ENCODE measurements at places on chromosomes 12 and 14.

GRCh38 chr14:96737881-96738280, 59.3 kb upstream of the VRK1 start:
- no peak for DNase-seq

GRCh38 chr12:44078273-44078672, 242.4 kb downstream of the TMEM117 start:
- no peak for DNase-seq

GRCh38 chr14:90317286-90317685, 14.5 kb downstream of the NRDE2 start:
- no peak for DNase-seq

DNA sequence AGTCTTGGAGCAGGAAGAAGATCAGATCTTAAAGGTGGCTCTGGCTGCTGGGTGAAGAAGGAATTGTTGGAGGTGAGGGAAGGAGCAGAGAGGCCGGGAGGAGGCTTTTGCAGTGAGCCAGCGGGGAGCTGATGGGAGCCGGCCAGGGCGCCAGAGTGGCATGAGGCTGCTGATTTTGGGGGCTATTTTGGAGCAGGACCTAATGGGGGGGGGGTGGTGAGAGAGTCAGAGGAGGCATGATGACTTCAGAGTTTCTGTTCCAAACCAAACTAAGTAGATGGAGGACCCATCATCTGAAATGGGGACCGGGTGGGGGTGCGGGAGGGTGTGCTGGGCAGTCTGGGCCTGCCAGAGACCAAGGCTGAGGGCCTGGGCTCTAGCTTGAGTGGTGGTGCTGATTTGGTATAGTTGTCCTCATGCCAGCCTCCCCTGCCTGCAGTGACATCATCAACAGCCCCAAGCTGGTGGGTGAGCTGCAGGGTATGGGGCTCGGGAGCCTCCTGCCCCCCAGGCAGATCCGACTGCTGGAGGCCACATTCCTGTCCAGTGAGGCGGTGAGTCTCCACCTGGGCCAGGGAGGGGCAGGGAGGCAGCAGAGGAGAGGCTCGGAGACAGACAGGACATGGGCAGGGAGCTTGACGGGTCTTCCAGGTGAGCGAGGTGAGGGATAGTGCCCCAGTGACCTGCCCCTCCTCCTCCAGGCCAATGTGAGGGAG, 6.2 kb downstream of the TNFAIP2 start:
- no peak for DNase-seq

DNA sequence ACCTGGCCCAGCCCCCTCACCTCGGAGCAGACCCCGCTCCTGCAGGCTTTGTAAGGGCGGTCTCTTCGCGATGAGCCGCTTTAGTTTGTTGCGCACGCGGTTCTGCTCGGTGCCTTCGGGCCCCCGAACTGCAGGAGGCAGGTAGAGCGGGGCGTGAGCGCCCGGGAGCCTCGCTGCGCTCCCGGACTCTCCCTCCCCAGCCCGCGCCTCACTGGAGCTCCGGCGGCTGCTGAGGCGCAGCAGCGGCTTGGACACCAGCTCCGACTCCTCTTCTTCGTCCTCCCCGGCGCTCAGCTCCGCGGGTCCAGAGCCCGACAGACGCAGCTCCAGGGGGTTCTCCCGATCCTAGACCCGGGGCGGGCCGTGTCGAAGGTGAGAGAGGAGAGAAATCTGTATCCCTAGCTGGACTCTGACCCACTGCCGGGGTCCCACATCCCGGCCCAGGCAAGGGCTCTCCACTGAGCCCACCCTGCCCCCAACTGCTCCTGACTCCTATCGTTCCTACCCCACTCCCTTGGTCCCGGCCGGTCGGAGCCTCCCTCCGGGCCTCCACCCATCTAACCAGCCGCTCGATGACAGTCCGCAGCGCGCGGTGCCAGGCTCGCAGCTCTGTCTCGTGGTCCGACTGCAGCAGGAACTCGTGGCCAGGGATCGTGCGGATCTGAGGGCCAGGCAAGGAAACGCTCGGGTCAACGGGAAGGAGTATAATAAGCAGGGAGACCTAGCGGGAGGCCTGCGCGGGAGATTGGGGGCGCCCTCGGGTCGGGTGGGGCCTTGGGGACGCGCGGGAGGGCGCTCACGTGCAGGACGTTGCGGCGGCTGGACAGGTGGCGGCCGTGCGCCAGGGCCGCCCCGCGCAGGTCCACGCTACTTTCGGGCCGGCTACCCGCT, 4.2 kb downstream of the ARHGAP9 start:
- no peak for DNase-seq

GRCh38 chr14:104778694-104779331, 16.7 kb downstream of the AKT1 start:
- DNase-seq = no peak

GRCh38 chr14:43165651-43166050, 1341.4 kb downstream of the FSCB start:
- no peak for DNase-seq

GRCh38 chr12:49553512-49554088, 14.3 kb downstream of the MCRS1 start:
- DNase-seq = no peak

GRCh38 chr12:67876305-67876915, 112.8 kb upstream of the IFNG-AS1 start:
- no peak for DNase-seq

- DNase-seq = no peak
Observed at GRCh38 chr12:7450667-7451066, 6.7 kb upstream of the CD163L1 start.

DNA sequence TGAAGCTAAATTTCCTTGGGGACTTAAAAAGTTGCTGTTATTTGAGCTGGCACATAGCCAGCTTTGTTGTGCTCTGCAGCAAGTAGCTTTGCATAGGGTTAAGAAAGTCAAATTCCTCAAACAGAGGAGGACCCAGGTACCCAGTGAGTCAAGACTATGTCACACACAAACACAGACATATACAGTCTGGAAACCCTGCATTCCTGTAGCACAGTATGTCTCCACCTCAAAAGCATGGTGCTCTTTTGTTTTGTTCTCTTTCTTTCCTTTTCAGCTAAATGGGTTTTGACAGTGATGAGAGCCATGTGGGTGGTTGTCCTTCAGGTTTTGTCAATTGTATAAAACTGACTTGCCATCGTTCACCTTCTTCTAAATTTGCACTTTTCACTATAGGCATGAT, 179.6 kb upstream of the DIO2 start:
- DNase-seq = no peak

GRCh38 chr12:104055686-104056388, 5.8 kb upstream of the GLT8D2 start:
- DNase-seq = peak; percentile 99

DNA sequence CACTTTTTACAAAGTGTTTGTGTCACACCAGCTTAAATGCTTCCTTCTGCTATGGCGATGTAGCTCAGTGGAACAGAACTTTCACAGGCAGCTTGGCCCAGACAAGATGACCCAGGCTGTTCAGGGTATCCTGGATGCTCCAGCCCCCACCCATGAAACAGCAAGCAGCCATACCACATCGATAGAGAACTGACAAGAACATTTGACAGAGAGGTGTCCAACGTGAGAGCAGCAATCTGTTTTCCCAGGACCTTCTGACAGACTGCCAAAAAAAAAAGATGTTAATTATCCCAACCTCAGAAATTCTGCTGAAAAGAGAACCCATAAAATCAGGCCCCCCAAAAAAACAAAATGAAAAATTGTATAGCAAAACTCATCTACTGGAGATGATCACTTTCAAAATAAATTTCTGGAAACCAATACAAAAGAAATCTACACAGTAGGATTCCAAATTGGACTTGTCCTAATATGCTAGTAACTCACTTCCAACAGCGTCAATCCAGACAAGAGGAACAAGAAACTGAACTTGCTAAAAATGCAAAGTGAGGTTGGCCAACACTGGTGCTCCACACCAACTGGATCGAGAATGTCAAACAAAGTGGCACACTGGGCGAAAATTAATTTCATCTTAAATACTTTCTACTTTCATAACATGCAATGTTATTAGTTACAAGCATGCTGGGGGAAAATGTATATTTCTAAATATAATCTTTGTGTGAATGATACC, 118.8 kb downstream of the DPF3 start:
- DNase-seq = no peak

DNA sequence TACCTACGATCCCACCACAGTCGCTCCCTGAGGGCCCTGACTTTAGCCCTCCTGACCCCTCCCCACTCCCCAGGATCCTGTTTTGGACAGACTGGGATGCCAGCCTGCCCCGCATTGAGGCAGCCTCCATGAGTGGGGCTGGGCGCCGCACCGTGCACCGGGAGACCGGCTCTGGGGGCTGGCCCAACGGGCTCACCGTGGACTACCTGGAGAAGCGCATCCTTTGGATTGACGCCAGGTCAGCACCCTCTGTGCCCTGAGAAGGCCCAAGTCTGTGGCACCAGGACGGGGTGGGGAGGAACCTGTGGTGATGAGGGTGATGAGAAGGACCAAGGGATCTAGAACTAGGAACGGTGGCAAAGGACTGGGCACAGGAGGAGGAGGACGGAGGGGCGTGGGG, 29.9 kb upstream of the LRP1-AS start:
- DNase-seq = no peak

GRCh38 chr14:56524971-56525677, 54.5 kb upstream of the TMEM260 start:
- no peak for DNase-seq

GRCh38 chr14:103545915-103546651, 16.4 kb downstream of the BAG5 start:
- no peak for DNase-seq

- DNase-seq = no peak
Observed at GRCh38 chr14:52840877-52841276, 49.5 kb upstream of the GNPNAT1 start.

- no peak for DNase-seq
Observed at GRCh38 chr14:24888532-24888931, 161.4 kb downstream of the STXBP6 start.

- DNase-seq = peak; percentile 52
Observed at GRCh38 chr12:111636209-111636945, 37.3 kb upstream of the ATXN2 start.

DNA sequence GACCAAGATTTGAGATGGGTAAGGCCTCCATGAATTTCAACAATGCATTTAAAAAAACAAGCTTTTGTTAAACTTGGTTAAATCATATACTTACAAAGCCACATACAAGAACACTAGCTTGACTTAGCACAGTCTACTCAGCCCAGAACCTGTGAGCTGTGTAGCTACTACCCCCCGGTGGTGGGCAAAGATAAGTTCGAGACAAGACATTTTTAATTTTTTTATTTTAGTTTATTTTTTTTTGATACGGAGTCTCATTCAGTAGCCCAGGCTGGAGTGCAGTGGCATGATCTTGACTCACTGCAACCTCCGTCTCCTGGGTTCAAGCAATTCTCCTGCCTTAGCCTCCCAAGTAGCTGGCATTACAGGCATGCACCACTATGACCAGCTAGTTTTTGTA, 3.7 kb upstream of the NECAP1 start:
- DNase-seq = peak; percentile 13

DNA sequence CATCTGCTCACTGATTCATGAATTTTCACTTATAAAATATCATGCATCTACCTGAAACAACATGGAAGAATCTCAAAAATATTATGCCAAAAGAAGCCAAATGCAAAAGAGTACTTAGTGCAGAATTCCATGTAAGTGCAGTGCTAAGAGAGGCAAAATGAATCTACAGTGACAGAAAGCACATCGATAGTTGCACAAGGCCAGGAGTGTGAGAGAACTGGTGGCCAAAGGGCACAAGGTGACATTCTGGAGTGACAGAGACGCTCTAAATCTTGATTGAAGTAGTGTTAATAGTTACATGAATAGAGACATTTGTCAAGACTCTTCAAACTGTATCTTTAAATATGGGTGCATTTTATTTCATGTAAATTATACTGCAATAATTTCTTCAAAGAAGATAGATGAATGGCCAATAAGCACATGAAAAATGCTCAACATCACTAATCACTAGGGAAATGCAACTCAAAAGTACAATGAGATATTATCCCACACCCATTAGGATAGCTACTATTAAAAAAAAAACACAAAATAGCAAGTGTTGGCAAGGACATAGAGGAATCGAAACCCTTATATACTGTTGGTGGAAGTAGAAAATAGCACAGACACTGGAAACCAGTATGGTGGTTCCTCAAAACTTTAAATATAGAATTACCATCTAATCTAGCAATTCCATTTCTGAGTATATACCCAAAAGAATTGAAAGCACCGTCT, 71.7 kb upstream of the KICS2 start:
- DNase-seq = no peak

GRCh38 chr14:104930526-104931303, 6.0 kb downstream of the PLD4 start:
- no peak for DNase-seq

DNA sequence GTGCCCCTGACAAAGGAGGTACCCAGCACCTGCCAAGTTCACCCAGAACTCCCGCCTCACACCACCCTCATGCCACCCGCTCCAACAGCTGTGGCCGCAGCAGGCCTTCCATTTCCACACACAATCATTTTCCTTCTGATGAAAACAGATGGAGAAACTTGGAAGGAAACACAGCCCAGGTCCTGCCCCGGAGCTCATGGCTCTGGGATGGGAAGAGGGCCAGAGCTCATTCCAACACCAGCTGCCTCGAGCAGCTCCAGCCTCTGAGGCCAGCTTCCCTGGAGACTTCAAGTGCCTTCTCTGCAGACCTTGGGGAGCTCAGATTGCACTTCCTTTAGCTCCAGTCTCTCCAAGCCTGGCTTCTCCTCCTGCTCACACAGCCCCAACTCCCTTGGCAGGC, 55.1 kb upstream of the CMKLR1 start:
- peak; percentile 98 for DNase-seq

GRCh38 chr12:127810041-127810440, 456.9 kb upstream of the TMEM132C start:
- DNase-seq = no peak

DNA sequence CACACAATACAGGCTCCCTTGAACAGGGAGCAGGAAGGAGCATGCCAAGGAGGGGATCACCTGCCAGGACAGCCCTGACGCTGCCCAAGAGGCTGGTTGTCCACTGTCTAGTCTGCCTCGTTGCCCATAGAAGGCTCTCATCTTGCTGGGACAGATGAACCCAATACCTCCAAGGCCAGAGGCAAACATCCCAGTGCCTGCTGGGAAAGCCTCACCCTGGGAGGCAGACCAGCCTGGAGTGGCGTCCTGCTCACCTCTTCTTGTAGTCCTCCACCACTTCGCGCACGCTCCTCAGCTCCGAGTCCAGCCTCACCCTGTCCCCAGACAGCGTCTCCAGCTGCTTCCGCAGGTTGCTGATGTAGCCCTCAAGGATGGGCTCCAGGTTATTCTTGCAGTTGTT, 2.4 kb downstream of the KRT73 start:
- DNase-seq = no peak

DNA sequence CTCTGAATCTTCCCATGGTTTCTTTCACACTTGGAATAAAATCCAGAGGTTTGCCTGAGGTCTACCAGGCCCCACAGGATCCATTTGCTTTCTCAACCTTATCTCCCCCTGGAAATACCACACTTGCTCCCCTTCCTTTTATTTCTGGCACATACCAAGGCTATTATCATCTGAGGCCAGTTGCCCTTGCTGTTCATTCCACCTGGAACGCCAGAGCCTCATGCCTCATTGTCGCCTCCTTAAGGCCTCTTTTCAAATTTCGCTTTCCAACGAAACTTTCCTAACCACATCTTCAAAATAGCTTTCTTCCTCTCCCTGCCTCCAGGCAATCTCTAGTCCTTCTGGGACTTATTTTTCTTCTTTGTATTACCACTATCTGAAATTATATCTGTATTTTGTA, 11.2 kb upstream of the LRIG3 start:
- DNase-seq = no peak

- DNase-seq = peak; percentile 25
Observed at GRCh38 chr12:43957732-43958372, 122.0 kb downstream of the TMEM117 start.

GRCh38 chr12:62969695-62970094, 34.7 kb upstream of the PPM1H start:
- no peak for DNase-seq

Data from NCI-H446 treated with DMSO at 0.1 percent for 48 hours (cell line).